ENCODE measurements at places on chromosomes 12 and 14.

DNA sequence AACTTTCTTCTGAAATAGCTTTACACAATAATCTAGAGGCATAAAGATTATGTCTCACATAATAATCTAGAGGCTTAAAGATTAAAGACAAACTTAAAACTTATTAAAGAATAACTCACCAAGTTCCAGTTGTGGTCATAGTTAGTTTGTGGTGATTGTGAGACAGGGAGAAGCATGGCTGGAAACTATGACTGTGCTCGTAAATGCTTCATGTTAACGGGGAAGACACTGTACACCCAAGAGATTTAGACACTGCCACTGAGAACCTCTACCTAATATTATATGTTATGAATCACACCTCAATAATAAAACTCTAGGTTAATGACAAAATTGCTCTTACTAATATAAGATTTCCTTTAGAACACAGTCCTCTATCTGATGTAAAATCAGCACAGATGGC lies 541.6 kb downstream of the TMEM121 start:
- DNase-seq: no peak

DNA sequence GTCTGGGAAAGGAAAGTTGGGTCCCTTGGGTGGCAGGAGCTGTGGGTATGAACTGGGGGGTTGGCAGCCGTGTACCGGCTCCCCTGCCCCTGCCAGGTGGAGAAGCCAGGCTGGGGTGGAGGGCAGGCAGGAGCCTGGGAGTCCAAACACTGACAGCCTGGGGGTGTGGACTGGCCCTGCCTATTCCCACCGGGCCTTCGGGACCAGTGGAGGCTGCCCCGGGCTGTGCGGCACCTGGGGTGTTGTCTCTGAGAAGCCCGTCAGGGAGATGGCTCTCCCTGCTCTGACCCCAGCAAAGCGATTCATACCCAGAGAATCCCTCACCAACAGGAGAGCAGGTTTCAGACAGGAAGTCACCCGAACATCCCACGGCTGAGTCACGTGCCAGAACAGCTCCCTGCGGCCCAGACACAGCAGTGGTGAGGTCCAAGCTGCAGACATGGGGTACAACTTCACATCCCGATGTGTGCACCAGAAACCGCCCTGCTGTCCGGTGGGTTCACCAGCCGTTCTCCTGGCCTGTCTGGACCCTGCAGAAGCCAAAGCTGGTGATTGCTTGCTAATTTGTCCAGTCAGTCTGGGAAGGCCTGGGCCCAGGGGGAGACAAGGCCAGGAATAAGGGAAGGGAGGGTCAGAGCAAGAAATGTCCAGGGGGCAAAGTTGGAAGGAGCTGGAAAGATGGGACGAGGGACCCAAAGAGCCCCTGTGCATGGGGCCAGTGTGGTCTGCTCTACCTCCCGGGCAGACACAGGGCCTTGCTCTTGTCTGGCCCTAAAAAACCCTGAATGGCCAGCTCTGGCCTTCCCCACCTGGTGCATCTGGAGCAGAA lies 2.1 kb upstream of the GPR132 start:
- peak; percentile 52 for DNase-seq

GRCh38 chr14:57244106-57244505 lies 24.6 kb downstream of the EXOC5 start:
- DNase-seq: no peak

DNA sequence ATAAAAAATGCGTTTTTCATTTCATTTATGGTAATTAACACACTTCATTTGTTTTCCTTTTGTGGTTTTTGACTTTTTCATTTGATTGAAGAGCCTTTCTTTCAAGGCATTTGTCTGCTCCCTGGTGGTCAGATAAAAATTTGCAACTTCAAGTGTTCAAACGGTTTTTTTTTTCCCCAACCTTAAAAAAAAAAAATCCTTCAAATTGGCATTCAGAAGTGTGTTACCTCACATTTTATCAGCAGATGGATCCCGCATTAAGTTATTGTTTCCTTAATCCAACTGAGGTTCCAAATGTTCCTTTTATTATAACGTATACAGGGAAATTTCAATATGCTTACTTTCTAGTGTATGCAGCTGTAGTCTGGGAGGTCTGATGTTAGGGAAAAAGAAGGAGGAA lies 47.2 kb downstream of the MYF5 start:
- peak; percentile 60 for DNase-seq

GRCh38 chr14:56002342-56002741 lies 115.9 kb upstream of the PELI2 start:
- peak; percentile 35 for DNase-seq

DNA sequence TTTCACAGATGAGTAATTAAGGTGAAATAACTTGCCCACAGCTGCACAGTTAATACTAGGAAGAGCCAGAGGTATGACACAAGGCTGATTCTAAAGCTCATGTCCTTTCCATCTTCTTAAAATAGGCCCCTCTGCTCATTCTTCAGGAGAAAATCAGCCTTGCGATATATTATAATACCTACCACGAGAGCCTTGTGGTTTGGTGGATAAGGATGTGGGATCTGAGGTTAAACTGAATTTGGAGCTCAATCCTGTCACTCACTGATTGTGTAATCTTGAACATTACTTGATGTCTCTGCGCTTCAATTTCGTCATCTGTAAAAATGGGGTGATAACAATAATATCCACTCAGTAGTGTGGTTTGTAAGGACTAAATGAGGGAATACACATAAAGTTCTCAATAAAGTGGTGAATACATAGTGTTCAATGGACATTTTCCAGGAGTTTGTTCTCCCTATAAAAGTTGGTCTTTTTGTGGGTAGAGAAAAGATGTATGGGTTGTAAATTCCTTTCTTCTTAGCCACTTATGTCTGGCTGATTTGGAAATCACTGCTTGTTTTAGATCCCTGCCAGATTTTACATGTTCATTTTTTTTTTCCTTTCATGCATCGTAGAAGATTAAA lies 25.1 kb upstream of the ATP2B1 start:
- DNase-seq: peak; percentile 99

DNA sequence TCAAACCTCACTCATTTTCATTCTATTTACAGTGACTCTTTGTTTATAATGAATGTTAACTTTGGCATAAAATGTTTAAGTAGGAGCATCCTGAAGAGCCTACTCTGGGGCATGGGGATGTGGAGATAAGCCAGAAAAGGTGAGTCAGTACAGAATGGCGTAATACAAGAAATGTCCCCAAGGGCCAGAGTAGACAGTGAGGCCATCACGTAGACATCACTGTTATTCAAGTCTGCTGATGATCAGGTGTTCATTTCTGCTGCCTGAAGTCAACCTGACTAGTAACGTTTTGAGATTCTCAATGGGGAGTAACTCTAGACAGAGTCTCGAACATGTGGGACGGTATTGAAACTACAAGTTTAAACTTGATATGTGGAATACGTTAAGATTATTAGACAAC lies 47.6 kb upstream of the PKP2 start:
- no peak for DNase-seq

GRCh38 chr12:121536054-121536898 lies 44.5 kb downstream of the KDM2B start:
- DNase-seq: peak; percentile 85

DNA sequence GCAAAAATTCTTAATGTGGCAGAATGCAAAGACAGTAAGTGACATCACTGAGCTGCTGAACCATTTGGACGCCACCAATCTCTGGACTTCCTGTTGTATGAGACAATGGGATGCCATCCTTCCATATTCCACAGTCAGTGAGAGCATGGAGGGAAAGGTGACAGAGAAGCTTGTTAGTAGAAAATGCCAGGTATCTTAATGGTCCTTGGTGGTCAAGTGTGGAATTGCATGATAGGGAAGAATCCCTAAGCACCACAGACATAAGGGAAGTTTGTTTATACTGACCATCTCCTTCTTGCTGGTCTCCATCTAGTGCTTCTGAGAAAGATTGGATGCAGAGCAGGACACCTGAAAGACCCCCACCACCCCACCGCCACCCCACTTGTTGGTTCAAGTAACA lies 1410.0 kb upstream of the TMEM132C start:
- no peak for DNase-seq

GRCh38 chr14:34437729-34438080 lies 24.3 kb downstream of the SPTSSA start:
- no peak for DNase-seq

DNA sequence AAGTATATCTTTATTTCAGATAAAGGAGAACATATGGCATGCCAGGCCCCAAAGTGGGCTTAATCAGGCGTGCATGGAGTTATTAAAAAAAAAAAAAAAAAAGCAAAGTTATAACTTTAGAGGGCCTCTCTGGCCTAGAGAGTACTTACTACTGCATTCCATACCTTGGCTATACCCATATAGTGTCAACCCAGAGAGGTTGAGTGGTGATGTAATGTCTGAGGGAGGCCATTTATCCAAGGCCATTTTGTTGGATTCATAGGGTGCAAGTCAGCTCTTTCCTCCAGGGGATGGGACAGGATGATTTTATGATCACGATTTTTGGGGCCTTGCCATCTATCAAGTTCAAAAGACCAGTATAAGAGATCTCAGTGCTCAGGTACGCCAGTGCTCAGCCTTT lies 66.4 kb downstream of the DCAF5 start:
- no peak for DNase-seq

GRCh38 chr12:79262938-79263337 lies 398.4 kb downstream of the SYT1 start:
- peak; percentile 4 for DNase-seq

GRCh38 chr12:64688219-64688618 lies 71.0 kb downstream of the GNS start:
- DNase-seq: no peak

DNA sequence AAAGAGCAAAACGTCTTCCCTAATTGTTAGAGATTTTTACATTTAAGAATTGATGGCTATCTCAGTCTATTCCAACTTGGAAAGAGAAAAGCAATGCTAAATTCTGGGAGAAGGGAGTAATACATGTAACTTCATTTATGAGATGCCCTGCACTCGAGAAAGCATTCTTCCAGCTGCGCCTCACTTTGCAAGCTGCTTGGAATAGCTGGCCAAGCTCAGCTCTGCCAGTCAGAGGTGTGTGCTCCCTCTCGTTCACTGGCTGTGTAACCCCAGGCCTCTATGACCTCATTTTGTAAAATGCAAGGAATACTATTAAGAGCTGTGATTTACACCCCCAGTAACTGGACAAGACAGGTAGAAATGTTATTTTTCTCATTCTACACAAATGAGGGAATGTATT lies 79.1 kb downstream of the OTX2 start:
- no peak for DNase-seq

DNA sequence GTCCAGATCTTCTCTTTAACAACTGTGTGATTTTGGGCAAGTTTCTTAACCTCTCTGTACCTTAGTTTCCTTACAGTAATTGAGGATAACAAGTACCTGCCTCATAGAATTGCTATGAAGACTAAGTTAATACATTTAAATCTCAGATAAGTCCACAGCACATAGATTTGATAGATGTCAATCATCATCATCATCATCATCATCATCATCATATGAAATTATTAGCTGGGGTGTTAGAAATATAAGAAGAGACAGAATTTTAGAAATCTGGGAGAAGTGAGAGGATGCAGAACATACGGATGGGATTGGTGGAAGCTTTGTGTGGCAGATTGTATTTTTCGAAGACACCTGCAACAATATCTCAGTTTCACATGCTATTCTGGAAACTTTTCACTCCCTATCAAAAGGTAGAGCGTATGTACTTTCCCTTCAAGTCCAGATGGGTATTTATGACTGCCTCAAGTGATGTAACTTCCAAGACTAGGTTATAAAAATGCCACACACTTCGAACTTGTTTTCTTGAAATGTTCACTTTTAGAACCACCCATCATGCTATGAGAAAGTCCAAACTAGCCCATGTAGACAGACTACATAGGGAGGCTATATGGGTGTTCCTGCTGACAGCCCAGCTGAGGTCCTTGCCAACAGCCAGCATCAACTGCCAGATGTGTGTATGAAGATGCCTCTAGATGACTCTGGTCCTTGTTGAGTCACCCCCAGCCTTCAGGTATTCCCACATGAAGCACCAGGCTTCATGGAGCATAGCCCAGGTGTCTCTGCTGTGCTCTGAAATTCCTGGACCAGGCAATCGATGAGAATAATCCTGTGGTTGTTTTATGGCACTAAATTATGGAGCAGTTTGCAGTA lies 20.7 kb upstream of the SDR39U1 start:
- DNase-seq: no peak

DNA sequence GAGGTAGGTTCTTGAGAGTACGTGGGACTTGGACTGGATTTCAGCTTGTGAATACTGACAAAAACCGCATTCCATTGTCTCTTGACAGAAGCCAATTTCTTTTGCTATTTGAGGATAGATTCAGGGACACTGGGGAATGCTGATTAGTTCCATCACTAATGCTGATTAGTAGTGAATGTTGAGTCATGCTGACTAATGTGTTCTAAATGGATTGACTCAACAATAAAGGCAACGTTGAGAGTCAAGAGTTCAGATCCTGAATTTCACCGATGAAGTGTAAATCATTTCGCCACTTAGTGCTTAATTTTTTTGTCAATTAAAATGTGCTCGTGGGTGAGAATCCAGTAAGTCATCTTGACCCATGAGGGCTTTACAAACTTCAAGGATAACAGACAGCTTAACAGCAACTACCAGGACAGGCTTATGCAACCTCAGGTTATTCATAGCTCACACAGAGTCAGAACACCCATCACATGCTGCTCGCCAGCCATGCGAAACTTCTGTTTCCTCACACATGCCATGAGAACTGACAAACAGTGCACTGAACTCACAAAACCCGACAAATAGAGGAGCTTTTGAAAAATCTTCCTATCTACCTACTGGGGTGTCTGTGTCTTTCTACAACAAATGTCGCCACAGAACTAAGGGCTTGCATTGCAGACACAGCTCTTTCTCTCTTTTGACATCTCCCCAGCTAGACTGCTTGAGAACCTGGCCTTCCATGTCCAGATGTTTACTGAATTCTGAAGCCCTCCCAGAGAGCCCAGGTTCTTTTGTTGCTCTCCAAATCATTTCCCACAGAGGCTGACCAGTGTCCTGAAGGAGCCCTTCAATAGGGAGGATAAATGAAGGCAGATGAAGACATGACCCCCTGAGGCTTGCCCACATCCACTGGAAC lies 316.4 kb downstream of the ZFP36L1 start:
- DNase-seq: peak; percentile 100

- DNase-seq: no peak
Measured at GRCh38 chr12:3604286-3604685, 113.3 kb downstream of the PRMT8 start.

- peak; percentile 30 for DNase-seq
Measured at GRCh38 chr14:64549791-64550620, at the start of gene PPP1R36. Gene PPP1R36 (plus strand): TSS chr14:64549961. CDS start chr14:64549998, 37 bp downstream.

DNA sequence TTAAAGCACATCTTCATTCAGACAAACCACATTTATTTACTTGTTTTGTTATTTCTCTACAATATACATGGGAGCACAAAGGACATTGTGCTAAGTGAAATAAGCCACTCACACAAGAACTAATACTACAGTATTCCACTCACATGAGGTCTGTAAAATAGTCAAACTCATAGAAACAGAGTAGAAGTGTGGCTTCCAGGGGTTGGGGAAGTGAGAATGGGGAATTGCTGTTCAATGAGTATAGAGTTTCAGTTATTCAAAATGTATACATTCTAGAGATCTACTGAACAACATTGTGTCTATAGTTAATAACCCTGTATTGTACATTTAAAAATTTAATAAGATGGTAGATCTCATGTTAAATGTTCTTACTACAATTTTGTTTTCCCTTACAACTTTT lies 88.8 kb downstream of the ATXN7L3B start:
- DNase-seq: no peak

- DNase-seq: no peak
Measured at GRCh38 chr12:23816394-23816851, 133.0 kb downstream of the SOX5 start.

- peak; percentile 31 for DNase-seq
Measured at GRCh38 chr12:80188576-80188975, 89.2 kb downstream of the OTOGL start.
